ENCODE measurements at places on chromosomes 11 and 22.

- no peak for DNase-seq
These were observed 23.2 kb downstream of the FADS2 start for GRCh38 chr11:61851113-61851899.

DNA sequence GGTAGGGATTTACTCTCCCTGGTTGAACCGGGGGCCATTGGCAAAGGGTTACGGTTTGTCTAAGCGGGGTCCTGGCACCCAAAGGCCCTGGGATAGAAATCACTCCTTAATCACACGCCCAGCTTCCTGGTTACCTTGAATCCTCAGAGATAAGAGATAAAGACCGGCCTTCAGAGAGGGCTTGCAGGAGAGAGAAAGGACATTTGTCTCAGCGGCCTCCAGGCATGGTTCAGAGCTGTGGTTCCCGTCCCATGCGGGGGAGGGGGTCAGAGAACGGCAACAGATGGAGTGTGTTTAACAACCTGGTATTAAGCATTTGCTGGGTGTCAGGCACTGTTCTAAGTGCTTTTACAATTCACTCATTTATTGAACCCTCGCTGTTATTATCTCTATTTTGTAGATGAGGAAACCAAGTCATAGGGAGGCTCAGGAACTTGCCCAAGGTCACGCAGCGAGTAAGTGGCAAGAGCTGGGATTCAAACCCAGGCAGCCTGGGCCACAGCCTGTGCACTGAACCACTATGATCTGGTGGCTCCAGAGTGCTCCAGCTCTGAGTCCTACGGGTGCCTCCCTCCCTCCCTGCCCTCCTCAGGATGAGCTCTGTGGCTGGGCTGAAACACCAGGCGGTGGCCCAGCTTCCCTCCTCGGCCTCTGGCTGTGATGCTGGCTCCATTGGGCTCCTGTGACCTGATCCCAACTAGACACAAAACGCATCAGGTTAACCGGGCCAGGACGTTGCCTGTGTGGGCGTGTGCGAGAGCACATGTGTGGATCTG, 18.6 kb downstream of the LRRC10B start:
- DNase-seq, result no peak

- DNase-seq, result no peak
These were observed 144.7 kb downstream of the TENM4 start for GRCh38 chr11:79296141-79296540.

DNA sequence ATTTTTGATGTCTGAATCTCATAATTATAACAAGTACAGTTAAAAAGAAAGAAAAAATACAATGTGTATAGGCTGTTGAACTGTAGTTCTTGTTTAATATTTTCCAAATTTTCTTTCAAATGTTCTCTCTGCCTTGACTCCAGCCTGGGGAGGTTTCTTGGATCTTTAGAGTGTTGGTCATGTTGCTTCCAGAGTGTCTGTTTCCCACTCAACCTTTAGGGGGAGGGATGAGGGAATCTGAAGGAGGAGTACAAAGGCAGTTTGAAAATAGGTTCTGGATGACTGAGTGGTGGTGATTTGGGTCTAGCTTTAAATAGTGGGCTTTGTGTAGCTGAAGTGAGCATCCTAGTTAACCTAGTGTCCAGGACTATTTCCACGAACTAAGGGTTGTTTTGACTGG, 2.0 kb downstream of the CTNND1 start:
- no peak for DNase-seq

GRCh38 chr11:70397336-70397982, 870 bp upstream of the CTTN start:
- no peak for DNase-seq

DNA sequence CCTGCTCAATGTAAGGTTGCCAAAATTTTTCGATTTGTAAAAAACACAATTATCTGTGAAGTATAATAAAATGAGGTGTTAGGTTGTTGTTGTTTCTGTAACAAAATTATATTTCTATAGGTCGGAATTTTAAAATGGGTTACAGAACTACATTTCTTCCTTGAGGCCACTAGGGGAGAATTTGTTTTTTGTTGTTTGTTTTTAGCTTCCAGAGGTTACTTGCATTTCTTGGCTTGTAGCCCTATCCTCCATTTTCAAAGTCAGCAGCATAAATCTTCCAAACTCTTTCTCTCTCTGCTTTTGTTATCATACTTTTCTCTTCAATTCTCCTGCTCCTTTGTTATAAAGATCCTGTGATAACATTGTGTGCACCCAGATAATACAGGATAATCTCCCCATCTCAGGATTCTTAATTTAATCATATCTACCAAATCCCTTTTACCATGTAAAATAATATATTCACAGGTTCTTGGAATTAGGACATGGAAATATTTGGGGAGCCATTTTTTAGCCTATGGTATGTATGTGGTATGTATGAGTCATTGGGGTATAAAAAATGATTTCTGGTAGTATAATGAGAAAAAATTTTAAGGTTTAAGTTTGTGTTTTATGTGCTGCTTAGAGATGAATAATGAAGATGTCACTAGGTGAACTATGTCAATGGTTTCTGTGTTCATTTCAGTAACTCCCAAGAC, 9.4 kb upstream of the PATL1 start:
- DNase-seq, result no peak

DNA sequence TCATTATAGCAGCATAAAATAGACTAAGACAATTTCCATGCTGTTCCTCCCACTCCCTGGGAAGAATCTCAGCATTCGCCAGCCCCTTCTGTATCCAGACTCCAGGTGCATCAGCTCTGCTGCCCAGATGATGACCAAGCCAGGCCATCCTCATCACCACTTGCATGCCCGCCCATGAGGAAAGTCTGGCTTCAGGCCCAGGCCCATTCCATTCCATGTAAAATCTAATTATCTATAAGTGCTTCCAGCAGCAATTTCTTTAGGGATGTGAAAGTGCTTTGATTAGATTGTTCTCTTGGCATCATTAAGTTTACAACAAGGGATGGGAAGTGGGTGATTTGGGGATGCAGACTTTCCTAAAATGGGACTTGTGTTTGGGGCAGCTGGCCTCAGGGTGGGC, 100.3 kb downstream of the INSC start:
- DNase-seq, result no peak

- peak; percentile 20 for DNase-seq
These were observed 6.5 kb downstream of the PTPMT1 start for GRCh38 chr11:47571895-47572294.

GRCh38 chr11:117195258-117195657, 3.9 kb upstream of the TAGLN start:
- DNase-seq, result no peak

DNA sequence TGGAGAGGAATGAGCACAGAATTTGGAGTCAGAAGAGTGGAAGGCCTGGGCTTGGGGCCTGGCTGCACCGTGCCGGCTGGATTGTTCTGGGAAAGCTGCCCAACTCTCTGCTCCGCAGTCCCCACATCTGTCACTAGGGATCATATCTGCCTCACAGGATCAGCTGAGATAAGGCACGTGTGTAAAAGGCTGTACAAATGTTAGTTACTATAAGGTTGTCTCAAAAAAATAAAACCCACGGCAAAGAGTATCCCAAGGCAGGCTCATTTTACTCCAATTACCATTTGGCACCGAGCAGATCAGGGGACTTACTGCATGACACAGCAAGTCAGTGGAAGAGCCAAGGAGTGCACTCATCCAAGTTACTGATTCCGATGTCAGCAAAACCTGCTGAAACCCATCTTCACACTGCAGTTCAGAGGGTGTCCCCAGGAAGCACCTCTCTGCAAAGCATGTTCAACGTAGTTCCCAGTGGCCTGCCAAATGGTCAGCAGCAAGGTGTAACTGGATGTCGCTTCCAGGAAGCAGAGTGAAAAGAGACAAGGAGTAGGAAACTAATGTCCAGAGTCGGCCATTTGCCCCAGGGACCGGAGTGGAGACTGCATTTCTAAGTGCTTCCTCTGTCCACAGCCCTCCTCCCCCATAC, 18.1 kb upstream of the MRTFA start:
- no peak for DNase-seq

DNA sequence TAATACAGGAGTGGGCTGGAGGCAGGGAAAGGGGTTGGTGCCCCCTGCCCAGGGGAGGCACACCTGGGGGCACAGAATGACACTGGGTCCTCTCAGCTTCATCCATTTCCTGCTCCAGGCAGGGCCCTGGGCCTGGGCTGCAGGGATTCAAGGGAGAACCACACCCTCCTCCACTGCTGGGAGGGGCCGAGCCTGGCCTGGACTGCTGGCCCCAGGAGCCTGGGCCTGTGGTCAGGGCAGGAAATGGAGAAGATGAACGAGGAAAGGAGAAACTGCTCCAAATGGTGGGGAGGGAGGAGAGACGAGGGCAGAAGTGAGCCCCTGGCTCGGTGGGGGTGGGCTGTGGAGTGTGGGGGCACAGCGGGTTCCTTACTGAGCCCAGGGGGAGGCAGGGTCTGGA, 38.1 kb upstream of the KCNQ1OT1 start:
- no peak for DNase-seq

DNA sequence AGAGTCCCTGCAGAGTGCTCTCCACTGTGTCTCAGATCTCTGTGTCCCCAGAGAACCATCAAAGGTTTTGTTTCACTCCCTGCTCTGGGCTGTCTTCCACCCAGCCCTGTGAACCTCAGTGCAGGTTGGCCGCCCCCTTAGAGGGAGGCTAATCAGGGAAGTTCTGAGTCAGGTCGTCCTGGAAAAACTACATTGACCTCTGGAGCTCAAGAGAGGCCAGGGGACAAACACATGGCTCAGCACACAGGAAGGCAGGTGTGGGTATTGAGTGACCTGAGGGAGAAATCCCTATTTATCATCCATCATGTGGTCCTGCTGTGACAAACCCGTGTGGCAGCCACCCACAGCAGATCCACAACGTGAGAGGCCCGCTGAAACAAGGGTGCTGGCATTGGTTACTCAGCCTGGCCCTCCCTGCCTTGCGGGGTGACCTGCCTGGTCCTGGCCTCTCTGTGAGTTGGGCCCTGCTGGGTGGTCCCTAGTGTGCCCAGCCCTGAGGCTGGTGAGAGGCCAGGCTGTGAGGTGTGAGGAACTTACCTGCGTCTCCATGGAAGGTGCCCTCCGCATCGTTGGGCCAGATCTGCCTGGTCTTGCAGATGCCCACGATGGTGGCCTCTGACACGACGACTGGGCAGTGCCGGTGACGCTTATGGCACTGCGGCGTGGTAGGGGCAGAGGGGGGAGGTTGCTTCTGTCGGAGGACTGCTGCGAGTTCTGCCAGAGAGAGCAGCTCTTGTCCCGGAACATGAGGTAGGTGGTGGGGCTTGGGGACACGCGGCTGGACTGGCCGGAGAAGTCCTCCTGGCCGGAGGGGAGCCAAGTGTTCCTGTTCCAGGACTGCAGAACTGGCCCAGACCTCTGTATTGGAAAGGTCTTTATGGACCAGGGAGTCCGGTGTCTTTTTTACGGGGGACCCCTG, 669 bp upstream of the BCR start:
- DNase-seq, result no peak

DNA sequence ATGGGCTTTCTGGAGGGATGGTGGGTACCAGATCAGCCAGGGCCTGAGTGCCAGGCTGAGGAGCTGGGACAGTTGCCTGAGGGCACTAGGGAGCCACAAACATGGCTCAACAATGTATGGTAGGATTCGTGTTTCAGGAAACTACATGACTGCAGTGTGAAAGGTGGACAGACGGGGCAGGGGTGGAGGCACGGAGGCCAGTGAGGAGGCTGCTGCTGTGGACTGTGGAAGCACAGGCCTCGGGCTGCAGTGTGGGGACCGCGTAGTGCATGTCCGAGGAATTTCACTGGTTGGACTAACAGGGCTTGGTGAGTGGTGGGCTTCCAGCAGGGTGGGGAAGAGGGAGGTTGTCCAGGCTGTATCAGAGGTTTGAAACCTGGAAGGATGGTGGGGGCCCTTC, 7.8 kb downstream of the P2RY2 start:
- DNase-seq, result no peak

DNA sequence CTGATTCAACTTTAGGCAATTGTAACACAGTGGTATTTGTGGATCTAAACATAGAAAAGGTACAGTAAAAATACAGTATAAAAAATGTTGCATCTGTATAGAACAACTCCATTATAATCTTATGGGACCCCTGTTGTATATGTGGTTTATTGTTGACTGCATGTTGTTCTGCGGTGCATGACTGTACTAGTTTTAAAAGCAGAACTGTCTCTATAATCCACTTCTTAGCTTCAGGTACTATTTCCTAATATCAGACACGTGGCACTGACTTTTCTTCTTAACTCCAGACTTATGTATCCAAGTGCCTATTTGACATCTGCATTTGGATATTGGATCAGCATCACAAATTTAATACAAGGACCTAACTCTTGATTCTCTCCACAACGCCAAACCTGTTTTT, 41.1 kb downstream of the PACS1 start:
- DNase-seq, result no peak

DNA sequence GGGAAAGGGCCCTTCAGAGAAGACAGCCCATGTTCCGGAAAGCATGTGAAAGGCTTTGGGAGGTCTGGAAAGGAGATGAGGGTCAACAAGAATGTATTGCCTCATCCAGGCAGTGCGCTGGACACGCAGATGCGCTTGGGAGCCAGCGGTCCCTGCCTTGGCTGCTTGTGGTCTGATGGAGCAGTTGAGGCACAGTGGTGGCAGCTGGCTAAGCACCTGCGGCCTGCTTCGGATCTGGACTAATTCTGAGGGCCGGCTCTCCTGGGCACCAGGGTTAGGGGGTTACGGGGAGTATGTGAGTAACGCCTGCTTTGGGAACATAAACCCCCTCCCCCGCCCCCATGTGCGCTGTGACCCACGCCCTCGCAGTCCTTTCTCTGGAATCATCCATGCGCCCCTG, 4.6 kb upstream of the TM7SF2 start:
- no peak for DNase-seq

GRCh38 chr11:12482839-12483238, 105.5 kb downstream of the PARVA start:
- DNase-seq, result no peak

DNA sequence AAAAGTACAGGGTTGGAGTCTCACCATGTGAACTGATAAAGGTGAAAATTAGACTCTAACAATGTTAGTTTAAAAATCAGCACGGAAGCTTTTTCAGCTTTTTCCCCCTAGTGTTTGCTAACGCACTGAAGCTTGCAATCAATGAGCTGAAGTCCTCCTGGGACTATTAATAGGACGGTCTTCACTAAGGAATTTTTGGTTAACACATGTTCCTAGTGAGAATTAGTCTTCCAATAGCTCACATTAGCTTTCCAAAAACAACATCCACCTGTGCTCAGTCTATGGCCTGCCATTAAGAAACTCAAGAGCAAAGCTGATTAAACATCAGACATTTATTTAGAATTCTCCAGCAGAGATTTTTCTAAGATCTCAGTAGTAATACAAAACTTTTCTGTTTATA, 26.7 kb upstream of the DDI1 start:
- DNase-seq, result no peak
